Skin of body (tissue), 3 donors: ENCODE measurements at places on chromosomes 7 and 10. TPM values are rescaled to one million over a fixed set of nuclear protein-coding genes. Genes with fewer than 3 reads are reported as not detected.

PRTFDC1 gene
- total RNA-seq: 11.7 TPM

XRCC2 gene
- total RNA-seq: 3.6 TPM

STRIP2 gene
- total RNA-seq: 1.9 TPM

RNF32 gene
- 0.89 TPM for total RNA-seq

ZPBP gene
- not detected for total RNA-seq

NKX2-3 gene
- not detected for total RNA-seq

RELN gene
- 15.6 TPM for total RNA-seq

PILRA gene
- total RNA-seq: 3.2 TPM

TMUB1 gene
- total RNA-seq: 7.6 TPM

VWDE gene
- 0.39 TPM for total RNA-seq

GRM3 gene
- 0.20 TPM for total RNA-seq

NME8 gene
- total RNA-seq: 0.79 TPM

SLC18A3 gene
- total RNA-seq: not detected

PDE6C gene
- not detected for total RNA-seq

PARD3 gene
- total RNA-seq: 72.5 TPM

SLC13A4 gene
- 0.10 TPM for total RNA-seq

SH2D4B gene
- 0.20 TPM for total RNA-seq
